ENCODE measurements at places on chromosomes 5 and 9. TPM values are rescaled to one million over a fixed set of nuclear protein-coding genes. Genes with fewer than 3 reads are reported as not detected.

Gene DND1
- total RNA-seq, result not detected

Gene SLC6A19
- not detected for total RNA-seq

- no peak overlapping the region for H3K4me3 ChIP-seq
- no peaks in the 10 kb centered on the region for H3K4me1 ChIP-seq
- no peak for DNase-seq
- H3K27ac ChIP-seq, result no peak overlapping the region
- H3K36me3 ChIP-seq, result no peaks in the 10 kb centered on the region
Measured at GRCh38 chr9:95433096-95433819, 83.5 kb downstream of the PTCH1 start.

DNA sequence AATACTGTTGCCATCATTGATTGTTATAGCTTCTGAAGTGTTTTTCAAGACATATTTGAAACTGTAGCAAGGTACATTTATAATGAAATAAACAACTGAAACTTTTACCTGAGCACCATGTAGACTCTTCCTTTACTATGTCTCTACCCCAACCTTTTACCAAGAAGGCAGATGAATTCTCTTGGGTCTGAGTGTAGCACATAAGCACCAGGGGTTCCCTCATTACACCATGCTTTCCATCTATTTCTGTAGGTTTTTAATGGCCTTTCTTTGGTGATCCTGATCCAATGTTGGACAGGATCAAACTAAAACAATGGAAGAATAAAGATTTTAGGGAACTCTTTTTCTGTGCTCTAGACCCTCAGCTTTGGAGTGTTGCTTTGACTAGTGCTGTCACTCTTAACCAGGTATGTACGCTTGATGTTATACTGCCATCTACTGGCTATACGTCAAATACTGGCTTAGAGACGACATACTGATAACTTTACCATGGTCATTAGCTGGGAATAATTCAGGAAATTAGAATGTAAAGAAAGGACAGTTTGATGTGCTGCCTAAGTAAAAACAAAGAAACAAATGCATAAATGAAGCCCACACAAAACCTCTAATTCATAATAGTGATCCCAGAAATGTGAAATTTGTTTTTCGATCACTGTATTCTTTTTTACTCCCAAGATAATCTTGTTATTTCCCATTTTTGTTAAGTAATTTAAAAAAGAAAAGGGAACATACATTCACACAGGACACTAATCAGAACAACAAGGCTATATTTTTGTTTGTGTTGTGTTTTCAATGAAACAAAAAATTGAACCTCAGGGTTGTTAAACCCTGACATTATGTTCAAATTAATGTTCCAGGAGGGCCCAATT is 30.7 kb downstream of the IFNW1 start:
- H3K27ac ChIP-seq, result no peak overlapping the region
- no peak overlapping the region for H3K4me3 ChIP-seq
- no peaks in the 10 kb centered on the region for H3K36me3 ChIP-seq
- no peak for DNase-seq
- H3K4me1 ChIP-seq, result no peaks in the 10 kb centered on the region
- no peaks in the 10 kb centered on the region for H3K27me3 ChIP-seq

DNA sequence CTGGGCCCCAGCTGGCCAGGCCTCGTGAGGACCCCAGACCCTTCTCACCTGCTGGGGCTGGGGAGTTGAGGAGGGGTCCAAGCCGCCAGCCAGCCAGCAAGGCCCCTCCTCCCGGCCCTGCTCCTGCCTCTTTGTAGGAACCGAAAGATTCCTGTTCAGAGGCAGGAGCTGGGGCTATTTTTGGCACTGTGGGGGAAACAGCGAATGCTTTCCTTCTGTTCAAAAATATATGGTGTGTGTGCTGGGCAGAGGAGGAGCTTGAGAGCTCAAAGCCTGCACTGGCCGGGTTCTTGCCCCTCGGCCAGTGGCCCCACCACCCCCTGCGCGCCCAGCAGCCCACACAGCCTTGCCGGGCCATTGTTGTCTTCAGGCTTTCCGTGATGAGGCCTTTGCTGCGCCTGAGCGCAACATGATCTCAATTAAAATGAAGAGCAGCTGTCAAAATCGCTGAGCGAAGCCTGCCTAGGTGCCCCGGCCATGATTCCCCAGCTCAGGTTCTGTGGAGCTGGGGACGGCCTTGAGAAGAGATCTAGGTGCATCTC is 13.4 kb downstream of the NCS1 start:
- H3K4me3 ChIP-seq, result no peak overlapping the region
- no peak overlapping the region for H3K27ac ChIP-seq
- H3K36me3 ChIP-seq, result no peaks in the 10 kb centered on the region
- H3K27me3 ChIP-seq, result no peaks in the 10 kb centered on the region
- peaks cover 26% of the 10 kb centered on the region for H3K4me1 ChIP-seq

DNA sequence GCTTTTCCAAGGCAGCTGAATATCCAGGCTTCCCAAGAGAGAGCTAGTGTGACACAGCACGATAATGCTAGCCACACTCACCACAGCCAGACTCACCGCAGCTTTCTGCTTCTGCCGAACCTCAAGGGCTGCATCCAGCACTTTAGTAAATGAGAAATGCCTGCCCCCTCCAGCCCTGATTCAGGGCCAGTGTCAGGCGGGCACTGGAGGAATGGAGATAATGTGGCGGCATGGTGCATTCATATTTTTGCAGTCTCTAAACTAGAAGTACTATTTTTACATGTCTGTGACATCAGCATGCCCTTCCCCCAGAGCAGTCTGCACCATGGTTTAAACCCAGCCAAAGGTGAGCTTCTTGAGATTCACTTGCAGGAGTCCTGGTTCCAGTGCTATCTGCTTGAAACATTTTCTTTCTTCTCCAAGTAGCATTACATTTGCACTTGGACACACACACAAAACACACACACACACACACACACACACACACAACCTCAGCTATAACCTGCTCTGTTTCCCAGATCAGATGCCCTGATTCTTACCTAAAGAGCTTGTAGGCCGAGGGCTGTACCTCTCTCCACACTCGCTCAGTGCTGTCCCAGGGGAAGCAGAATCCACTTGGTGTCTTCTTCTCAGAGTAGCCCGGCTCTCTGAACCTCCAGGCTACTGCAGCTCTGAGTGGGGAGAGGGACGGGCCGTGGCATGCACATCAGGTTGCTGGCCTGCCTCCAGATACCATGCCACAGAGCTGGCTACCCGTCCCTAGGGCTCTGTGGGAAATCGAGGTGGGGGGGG is at the start of gene FGF1:
FGF1 (minus strand) TSS at position 673 of the 792 bp plus-strand sequence. CDS start 71,963 bp downstream, outside the sequence.
- H3K27me3 ChIP-seq, result no peaks in the 10 kb centered on the region
- peak within 1 kb of the TSS; percentile 83 for H3K27ac ChIP-seq
- no peaks in the 10 kb centered on the region for H3K36me3 ChIP-seq
- peak; percentile 80 for DNase-seq

GRCh38 chr5:135505973-135506372 is 29.8 kb downstream of the NEUROG1 start:
- no peak overlapping the region for H3K27ac ChIP-seq
- DNase-seq, result no peak
- no peaks in the 10 kb centered on the region for H3K4me1 ChIP-seq
- no peak overlapping the region for H3K4me3 ChIP-seq
- H3K27me3 ChIP-seq, result peaks cover 5% of the 10 kb centered on the region

DNA sequence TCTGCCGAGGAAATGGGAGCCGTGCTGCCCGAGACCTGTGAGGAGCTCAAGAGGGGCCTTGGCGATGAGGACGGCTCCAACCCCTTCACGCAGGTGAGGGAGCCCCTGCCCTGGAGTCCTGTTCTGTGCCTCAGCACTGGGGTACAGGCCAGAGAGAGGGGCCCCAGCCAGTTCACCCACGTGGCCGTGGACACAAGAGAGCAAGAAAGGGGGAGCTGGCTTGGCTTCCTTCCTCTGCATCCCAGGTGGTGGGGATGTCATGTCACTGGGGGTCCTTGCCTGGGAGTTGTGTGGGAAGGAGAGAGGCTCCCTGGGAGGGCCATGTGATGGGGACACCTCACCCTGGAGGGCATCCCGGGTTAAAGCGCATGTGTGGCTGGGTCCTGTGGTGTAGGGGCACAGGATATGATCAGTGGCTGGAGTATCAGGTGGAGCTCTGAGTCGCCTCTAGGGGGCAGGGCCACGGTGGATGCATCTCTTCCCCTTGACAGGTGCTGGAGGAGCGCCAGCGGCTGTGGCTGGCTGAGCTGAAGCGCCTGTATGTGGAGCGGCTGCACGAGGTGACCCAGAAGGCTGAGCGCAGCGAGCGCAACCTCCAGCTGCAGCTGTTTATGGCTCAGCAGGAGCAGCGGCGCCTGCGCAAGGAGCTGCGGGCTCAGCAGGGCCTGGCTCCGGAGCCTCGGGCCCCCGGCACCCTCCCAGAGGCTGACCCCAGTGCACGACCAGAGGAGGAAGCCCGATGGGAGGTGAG is 7.5 kb downstream of the N4BP3 start:
- peak; percentile 91 for DNase-seq
- no peaks in the 10 kb centered on the region for H3K36me3 ChIP-seq
- peaks cover 7% of the 10 kb centered on the region for H3K4me1 ChIP-seq
- peak overlapping the region; percentile 29 for H3K27ac ChIP-seq
- peaks cover 5% of the 10 kb centered on the region for H3K27me3 ChIP-seq
- peak overlapping the region; percentile 37 for H3K4me3 ChIP-seq

- H3K36me3 ChIP-seq, result no peaks in the 10 kb centered on the region
- H3K4me1 ChIP-seq, result no peaks in the 10 kb centered on the region
- H3K27ac ChIP-seq, result peak within 1 kb of the TSS; percentile 71
- peak within 1 kb of the TSS; percentile 46 for H3K4me3 ChIP-seq
Measured at GRCh38 chr5:174724484-174725260, at the start of gene MSX2. MSX2 (plus strand) TSS chr5:174724582; CDS start chr5:174724660, 78 bp downstream.

DNA sequence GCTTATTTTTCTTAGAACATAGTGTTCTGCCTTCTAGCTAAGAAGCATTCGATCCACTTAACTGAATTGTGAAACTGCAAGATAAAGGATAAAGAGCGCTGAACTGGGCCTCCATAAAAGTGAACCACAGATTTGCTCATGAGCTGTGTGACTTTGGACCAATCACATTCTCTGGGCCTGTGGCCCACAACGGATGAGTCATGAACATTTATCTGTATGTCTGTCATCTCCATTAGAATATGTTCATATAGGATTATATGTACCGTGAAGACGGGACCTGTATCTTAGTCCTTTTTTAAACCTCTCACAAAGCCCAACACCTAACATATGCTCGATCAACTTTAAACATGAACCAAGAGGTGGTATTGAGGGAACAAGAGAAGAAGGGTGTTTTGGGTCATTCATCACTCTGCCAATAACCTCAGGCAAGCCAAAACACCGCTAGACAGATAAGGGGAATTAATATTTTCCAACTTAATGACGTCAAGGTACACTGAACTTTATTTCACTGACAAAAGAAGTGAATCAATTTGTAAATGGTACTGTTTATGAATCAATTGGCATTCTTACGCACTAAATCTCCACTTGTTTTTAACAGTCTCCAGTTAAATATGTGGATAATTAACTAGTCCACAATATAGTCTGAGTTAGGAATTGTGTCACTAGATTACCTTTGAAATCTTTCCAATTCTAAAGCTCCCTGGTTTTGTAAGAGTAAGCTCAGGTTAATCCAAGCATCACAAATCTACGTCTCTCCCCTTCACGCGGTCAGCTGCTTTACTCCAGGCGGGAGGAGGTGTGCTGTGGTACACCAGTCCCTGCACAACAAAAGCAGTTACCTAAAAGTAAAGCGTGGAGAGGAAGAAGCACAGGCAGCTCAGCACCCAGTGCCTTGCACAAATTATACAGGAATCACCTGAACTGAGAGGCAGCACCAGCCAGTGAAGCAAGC is 1.6 kb downstream of the TMEM245 start:
- H3K4me1 ChIP-seq, result peaks cover 36% of the 10 kb centered on the region
- H3K36me3 ChIP-seq, result no peaks in the 10 kb centered on the region
- DNase-seq, result no peak
- H3K27ac ChIP-seq, result peak overlapping the region; percentile 89

GRCh38 chr5:3303777-3304176 is 291.9 kb upstream of the IRX1 start:
- H3K27ac ChIP-seq, result no peak overlapping the region
- no peaks in the 10 kb centered on the region for H3K4me1 ChIP-seq
- DNase-seq, result no peak
- H3K4me3 ChIP-seq, result no peak overlapping the region
- H3K27me3 ChIP-seq, result no peaks in the 10 kb centered on the region
- no peaks in the 10 kb centered on the region for H3K36me3 ChIP-seq

- no peaks in the 10 kb centered on the region for H3K27me3 ChIP-seq
- peaks cover 26% of the 10 kb centered on the region for H3K4me1 ChIP-seq
- DNase-seq, result peak; percentile 39
Measured at GRCh38 chr9:101485924-101486692, 47.5 kb upstream of the RNF20 start.
